Activated CD4-positive, alpha-beta T cell treated with anti-CD3 and anti-CD28 coated beads for 1 hour (primary cell): ENCODE measurements at places on chromosomes 2 and 18.

- DNase-seq: no peak
Measured at GRCh38 chr2:17713291-17713690, 40.3 kb downstream of the SMC6 start.

- no peak for DNase-seq
Measured at GRCh38 chr2:2688254-2688653, 357.2 kb upstream of the MYT1L start.

DNA sequence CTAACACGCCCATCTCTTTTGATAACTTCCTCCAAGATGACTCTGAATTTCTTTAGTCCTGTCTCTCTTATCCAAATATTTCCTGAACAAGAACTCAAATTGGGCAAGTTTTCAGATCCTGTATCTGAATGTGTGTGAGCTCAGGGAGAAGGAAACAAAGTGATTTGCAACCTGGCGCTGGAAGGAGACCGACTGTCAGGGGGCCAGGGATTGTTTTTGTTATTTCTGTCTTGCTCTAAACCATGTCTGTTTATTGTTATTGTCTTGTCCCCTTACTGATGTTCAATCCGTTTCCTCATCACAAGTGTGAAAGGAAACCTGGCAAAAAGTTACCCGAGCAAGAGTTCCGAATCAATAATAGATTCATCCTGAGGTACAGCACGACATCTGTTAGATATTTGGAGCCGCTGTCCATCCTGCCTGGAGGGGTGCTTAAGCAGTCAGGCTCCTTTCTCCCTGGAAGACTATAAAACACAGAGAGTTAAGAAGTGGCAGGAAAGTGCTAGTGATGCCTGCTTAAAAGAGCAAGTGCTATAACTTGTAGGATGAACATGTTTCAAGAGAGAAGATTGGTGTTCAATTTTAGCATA, 132.5 kb upstream of the OSR1 start:
- DNase-seq: no peak

DNA sequence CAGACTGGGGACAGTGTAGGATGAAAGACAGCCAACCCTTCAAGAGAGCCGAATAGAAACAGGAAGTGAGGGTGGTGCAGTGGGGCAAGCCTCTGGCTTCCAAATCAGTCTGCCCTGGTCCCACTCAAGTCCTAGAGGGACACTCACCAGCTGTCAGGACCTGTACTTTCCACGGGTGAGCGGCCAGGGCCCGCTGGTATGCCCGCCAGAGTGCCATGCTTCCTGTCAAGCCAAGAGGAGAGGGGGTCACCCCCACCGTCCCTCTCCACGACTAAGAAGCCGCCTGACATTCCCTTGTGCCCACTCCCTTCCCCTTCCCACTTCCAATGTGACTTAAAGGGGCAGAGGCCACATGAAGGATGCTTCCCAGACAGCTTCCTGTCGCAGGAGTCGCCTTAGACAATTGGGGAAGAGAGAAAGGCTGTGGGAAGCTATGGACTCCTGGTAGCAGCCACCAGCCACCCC, 564 bp downstream of the MPV17 start:
- DNase-seq: no peak

DNA sequence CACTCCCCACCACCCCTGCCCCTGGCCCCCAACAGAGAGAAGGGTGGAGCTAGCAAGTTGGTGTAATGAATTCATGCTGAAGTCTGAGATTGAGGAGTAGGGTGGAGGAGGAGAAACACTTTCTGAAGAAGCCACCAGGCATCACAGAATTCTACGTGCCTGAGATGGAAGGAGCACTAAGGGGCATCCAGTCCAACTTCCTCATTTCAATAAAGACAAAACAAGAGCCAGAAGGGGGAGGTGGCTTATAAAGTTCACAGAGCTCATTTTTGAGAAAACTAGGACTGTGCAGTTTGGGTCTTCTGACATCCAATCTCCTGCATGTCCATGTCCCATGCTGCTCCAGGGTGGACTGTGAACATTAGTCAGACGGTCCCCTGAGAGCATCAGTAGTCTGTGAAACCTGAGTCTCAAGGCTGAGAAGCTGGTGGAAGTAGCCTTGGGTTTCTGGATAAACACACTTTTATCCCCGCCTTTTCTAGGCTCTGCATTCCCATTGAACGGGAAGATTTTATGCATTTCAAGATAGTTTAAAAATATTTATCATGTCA, 77.7 kb downstream of the TRIM43 start:
- no peak for DNase-seq

- DNase-seq: no peak
Measured at GRCh38 chr18:4639628-4640310, 184.7 kb upstream of the DLGAP1 start.

- DNase-seq: no peak
Measured at GRCh38 chr2:9318461-9319337, 104.6 kb downstream of the ITGB1BP1 start.

GRCh38 chr2:120968307-120969015, 232.8 kb downstream of the GLI2 start:
- DNase-seq: no peak

DNA sequence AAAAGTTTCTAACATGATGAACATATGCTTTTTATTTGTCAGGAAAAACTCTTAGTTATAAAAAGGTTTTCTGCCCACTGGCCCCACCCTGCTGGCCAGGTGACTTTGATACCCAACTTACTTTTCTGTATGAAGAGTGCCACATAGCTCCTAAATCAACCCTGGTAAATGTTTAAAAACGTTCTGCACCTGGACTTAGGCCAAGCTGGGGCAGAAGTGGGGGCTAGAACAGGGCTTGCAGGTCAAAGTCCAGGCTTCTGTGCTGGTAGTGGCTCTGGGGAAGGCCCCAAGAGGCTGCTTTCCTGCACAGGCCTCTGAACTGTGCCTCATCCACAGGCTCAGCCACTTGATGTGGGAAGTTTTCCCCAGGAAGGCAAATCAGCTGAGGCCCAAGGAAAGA, 171.7 kb downstream of the ANKRD30B start:
- DNase-seq: no peak

GRCh38 chr18:74512321-74513053, 16.3 kb downstream of the CNDP2 start:
- no peak for DNase-seq

GRCh38 chr2:106129150-106129549, 65.0 kb downstream of the UXS1 start:
- no peak for DNase-seq

GRCh38 chr2:23494286-23494685, 109.3 kb downstream of the KLHL29 start:
- DNase-seq: no peak

DNA sequence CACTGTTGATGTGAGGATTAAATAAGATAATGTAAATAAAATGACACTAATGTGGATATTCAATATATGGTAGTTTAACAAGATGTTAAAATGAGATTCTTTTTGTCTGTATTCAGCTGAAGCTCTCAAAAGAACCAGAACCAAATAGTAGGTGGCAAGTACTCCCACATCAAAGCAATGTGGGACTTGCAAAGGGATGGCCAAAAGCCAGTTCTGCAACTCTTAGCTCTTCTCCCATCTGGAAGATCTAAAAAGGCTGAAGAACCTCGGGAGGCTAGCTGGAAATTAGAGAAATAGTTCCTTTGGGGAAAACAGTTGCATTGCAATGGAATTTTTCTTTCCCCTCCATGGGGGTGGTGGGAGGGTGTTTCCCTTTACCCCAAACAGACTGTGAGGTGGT, 48.7 kb downstream of the FBXO48 start:
- DNase-seq: no peak

DNA sequence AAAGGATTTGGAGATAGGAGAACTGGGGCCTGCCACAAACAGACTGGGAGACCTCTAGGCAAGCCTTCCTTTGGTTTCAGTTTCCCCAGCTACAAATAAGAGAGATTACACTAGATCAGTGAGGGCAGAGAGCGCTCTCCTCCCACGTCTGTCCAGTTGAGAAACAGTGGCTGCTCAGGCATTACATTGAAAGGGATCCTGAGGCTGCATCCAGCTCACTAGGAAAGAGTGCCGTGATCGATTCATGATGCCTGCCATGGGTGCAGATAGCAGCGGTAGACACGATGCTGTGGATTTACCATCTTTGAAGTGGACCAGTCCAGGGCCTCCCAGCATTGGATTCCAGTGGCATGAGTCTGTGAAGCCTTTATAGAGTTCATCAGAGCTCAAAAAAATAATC, 62.6 kb downstream of the EN1 start:
- DNase-seq: no peak

- DNase-seq: no peak
Measured at GRCh38 chr18:39558658-39559057, 1993.1 kb upstream of the CELF4 start.

DNA sequence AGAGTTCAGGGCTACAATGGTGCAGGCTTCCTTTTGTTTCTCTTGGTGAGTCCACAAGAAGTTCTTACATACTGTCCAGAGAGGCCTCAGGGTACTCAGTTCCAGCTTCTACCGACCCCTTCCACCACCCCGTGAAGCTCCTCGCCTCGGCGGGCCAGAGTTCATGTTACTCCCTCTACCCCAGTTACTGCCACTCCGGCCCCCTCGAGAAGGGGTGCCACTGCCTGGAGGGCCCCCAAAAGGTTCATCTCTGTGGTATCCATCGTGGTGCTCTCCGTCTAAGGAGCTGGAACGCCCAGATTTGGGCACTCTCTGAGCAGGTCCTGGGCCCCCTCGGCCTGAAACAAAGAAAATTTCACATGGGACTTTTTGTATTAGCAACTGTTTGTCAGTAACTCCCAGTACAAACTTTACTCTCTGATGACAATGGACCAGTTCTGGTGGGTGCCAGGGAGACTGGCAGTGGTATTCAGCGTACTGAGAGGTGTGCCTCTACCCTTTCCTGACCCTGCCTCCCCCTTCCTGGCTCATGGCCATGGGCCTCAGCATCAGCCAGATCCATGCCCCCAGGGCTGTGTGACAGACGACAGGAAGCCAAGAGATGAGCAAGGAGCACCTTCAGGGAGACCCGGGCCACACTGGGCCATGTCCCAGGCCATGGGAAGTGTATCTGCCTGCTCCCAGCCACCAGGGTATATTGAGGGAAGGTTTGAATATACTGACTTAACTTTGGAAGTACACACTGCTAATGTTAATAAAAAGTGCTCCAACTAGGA, 5.1 kb downstream of the SFT2D3 start:
- no peak for DNase-seq

DNA sequence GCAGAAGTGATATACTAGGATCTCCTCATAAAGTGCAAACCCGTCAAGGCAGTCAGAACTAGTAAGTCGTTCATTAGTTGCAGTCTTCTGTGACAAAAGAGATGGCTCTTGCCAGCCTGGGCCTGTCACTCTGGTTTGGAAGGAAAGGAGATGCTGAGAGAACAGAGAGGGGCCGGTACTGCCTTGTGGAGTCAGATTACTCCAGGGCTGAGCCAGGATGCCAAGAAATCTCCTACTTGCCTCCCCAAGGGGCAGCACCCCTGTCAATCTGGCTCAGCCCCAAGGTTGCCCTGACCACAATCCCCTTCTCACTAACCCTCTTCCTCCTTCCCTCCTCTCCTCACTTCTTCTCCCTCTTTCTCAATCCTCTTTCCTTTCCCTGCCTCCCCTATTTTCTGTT, 62.9 kb upstream of the ASPRV1 start:
- no peak for DNase-seq

GRCh38 chr2:1837458-1837857, 93.1 kb upstream of the PXDN start:
- no peak for DNase-seq

DNA sequence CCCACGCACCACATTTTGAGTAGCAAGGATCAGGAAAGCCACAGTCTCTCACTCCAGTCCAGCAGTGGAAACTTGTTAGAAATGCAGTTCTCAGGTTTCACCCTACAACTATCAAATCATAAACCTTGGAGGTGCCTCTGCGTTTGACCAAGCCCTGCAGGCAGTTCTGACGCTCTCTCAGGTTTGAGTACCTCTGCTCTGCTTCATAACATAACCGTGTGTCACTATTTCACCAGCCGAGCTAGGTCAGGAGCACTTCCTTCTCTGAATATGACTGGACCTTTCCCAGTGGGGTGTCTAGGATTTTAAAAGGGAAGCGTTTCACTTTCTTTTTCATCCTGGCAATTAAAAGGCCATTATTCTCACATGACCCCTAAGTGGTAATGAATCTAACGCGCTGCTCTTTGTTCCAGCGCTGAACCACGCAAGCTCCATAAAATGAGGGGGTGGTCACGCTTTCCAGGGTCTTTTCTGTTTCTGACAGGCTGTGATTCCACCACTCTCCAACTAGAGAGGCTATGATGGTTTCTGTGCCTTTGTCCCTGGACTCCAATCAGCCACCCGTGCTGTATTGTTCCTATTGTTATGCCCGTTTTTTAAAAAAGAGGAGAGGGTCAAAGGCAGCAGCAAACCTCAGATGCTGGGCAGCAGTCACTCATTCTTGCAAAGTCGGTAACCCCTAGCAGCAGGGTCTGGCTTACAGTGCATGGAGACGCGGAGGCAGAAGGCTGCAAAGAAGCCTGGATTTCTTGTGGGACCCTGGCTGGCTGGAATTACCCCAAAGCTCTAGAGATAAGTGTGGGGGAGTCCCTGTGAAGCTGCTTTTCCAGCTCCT, 75.2 kb upstream of the CTNNA2 start:
- no peak for DNase-seq

GRCh38 chr2:101476605-101477208, 1.8 kb upstream of the RFX8 start:
- no peak for DNase-seq

- DNase-seq: no peak
Measured at GRCh38 chr18:64220941-64221340, 72.1 kb upstream of the LINC00305 start.

DNA sequence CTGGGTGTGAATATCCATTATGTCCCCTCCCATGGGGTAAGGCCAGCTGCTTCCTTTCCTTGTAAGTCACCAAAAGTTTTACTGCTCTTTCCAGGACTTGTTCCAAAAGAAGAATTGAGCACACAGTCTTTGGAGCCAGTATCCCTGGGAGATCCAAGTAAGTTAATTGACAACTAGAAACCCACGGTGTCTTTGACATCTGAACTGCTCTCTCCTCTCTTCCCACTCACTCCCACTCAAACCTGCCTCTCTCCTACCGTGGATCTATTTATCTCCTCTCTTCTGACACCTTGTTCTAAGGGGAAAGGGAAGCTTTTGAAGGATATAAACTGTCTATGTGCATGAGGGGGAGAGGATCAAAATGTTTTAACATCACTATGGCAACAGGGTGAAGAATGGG, 86.7 kb downstream of the VIT start:
- DNase-seq: no peak

- DNase-seq: no peak
Measured at GRCh38 chr2:43634604-43635306, 2.3 kb upstream of the PLEKHH2 start.

GRCh38 chr2:203407496-203407895, 79.3 kb downstream of the ABI2 start:
- DNase-seq: no peak

DNA sequence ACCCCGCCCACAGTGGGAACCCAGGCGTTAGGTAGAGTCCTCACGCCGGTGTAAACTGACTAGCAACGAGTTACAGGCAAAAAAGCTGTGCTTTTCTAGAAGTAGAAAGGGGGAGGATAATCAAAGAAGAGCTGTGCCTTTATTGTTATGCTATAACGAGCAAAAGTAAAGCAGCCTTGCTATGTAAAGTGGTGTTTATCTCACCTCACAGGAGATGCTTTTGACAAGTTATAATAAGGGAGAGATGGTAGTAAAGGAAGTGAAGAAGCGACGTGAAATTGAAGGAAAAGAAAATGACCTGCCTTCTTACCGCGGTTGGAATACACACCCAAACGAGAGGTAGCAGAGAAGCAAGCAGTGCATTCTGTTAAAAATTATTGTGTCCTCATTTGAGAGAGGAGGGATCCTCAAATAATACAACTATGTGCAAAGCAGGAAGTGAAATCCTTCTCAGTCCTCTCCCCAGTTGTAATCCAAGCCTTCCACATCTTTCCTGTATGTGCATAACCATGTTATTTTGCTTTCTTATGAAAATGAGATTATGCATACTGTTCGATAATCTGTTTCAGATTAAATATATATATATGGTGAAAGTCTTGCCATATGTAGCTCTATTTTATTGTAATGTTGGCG, 962 bp downstream of the TANK start:
- DNase-seq: no peak
